ENCODE measurements at places on chromosomes 1 and 21.

DNA sequence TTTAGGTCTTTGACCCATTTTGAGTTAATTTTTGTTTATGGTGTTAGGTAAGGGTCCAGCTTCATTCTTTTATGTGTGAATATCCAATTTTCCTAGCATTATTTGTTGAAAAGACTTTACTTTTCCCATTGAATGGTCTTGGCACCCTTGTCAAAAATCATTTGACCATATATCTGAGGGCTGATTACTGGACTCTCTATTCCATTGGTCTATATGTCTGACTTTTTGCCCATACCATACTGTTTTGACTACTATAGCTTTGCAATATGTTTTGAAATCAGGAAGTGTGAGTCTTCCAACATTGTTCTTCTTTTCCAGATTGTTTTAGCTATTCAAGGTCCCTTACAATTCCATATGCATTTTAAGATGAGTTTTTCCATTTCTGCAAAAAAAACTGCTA, 11.4 kb upstream of the CCSAP start:
- H3K4me1 ChIP-seq: no peaks in the 10 kb centered on the region
- no peak overlapping the region for H3K27ac ChIP-seq
- H3K27me3 ChIP-seq: peaks cover 4% of the 10 kb centered on the region

DNA sequence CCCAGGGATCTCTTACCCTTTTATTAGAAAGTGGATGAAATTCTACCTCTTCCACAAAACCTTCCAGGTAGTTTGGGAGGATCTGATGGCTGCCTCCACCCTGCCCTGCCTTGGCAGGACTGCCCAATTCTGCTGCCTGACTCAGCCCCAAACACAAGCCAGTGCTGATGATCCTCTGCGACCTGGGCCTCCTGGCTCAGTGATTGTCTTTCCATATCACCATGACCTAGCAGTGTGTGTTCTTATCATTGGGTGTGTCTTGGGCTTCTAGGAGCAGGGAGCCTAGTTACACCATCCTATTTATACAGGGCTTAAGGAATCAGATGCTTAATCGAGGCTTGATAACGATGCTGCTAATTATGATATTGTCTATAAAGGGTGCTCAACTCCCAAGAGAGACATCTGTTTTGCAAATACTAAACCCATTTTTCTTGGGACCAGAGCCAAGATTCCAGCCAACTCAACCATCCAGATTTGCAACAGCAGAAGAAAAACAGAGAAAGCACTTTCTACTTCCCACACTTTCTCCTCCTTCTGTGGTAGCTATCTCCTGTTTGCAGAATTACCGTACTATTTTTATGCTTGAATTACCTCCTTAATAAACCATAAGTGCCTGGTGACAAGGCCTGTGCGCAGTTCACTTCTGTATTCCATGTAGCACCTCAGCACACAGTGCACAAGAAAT, 36.5 kb upstream of the KIF21B start:
- no peak for DNase-seq
- H3K4me3 ChIP-seq: no peak overlapping the region
- no peaks in the 10 kb centered on the region for H3K4me1 ChIP-seq
- no peak overlapping the region for H3K27ac ChIP-seq
- H3K36me3 ChIP-seq: no peaks in the 10 kb centered on the region
- H3K27me3 ChIP-seq: no peaks in the 10 kb centered on the region

GRCh38 chr1:184315254-184315653, 71.6 kb upstream of the C1orf21 start:
- H3K4me3 ChIP-seq: no peak overlapping the region
- no peaks in the 10 kb centered on the region for H3K27me3 ChIP-seq
- no peak overlapping the region for H3K27ac ChIP-seq
- H3K4me1 ChIP-seq: no peaks in the 10 kb centered on the region
- no peak for DNase-seq
- no peaks in the 10 kb centered on the region for H3K36me3 ChIP-seq

- no peaks in the 10 kb centered on the region for H3K27me3 ChIP-seq
- H3K36me3 ChIP-seq: no peaks in the 10 kb centered on the region
- no peak overlapping the region for H3K4me3 ChIP-seq
- H3K4me1 ChIP-seq: no peaks in the 10 kb centered on the region
- no peak overlapping the region for H3K27ac ChIP-seq
- no peak for DNase-seq
These were observed 44.8 kb downstream of the NUF2 start for GRCh38 chr1:163366555-163366954.

GRCh38 chr1:39727221-39727931, 11.3 kb upstream of the PPIE start:
- no peaks in the 10 kb centered on the region for H3K36me3 ChIP-seq
- no peak for DNase-seq
- H3K27ac ChIP-seq: no peak overlapping the region
- peaks cover 22% of the 10 kb centered on the region for H3K27me3 ChIP-seq

GRCh38 chr1:19623523-19623922, 20.6 kb upstream of the NBL1 start:
- H3K27ac ChIP-seq: no peak overlapping the region
- no peaks in the 10 kb centered on the region for H3K4me1 ChIP-seq
- no peaks in the 10 kb centered on the region for H3K27me3 ChIP-seq
- no peak for DNase-seq

DNA sequence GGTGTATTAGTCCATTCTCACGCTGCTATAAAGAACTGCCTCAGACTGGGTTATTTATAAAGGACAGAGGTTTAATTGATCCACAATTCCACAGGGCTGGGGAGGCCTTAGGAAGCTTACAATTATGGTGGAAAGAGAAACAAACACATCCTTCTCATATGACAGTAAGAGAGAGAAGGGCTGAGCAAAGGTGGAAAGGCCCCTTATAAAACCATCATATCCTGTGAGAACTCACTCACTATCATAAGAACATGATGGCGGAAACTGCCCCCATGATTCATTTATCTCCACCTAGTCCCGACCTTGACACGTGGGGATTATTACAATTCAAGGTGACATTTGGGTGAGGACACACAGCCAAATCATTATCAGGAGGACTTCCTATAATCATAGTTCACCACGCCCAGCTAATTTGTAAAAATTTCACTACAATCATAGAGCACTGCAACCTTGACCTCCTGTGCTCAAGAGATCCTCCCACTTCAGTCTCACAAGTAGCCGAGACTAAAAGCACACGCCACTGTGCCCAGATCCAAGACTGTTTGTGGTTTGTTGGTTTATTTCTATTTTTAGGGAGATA, 164.9 kb downstream of the RERE start:
- H3K4me3 ChIP-seq: no peak overlapping the region
- H3K27ac ChIP-seq: no peak overlapping the region
- no peaks in the 10 kb centered on the region for H3K36me3 ChIP-seq
- peaks cover 11% of the 10 kb centered on the region for H3K4me1 ChIP-seq
- H3K27me3 ChIP-seq: no peaks in the 10 kb centered on the region
- no peak for DNase-seq

DNA sequence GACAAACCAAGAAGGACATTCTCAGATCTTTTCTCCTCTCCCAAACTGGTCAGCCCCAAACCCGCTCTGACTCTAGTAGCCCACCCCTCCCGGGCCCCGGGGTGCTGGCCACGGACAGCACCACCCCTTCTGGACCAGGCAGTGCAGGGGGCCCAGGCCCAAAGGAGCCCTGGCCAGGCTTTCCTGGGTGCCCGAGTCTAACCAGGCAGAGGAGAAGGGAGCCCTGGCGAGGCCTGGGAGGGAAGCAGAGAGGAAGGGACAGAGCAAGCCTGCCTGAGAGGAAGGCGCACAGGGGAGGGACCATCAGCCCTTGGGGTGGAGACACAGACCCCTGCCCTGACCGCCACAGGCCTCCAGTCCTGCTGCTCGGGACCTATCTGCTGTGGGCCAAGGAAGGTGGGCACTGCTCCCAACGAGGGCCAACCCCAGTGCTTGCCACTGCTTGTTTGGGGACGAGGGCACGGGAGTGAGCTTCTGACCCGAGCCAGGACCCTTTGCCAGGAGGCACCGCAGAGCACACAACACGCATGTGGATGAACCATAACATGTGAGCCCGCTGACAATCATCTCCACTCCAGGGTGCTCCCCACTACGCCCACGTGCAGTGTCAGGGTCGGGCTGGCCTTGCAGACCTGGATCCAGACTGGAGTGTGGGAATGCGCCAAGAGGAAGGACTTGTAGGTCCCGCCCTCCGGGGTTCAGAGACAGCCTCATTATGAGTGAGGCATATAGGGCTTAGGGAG, 57.6 kb downstream of the KCNAB2 start:
- no peaks in the 10 kb centered on the region for H3K36me3 ChIP-seq
- peak; percentile 44 for DNase-seq
- no peaks in the 10 kb centered on the region for H3K4me1 ChIP-seq
- H3K4me3 ChIP-seq: no peak overlapping the region

DNA sequence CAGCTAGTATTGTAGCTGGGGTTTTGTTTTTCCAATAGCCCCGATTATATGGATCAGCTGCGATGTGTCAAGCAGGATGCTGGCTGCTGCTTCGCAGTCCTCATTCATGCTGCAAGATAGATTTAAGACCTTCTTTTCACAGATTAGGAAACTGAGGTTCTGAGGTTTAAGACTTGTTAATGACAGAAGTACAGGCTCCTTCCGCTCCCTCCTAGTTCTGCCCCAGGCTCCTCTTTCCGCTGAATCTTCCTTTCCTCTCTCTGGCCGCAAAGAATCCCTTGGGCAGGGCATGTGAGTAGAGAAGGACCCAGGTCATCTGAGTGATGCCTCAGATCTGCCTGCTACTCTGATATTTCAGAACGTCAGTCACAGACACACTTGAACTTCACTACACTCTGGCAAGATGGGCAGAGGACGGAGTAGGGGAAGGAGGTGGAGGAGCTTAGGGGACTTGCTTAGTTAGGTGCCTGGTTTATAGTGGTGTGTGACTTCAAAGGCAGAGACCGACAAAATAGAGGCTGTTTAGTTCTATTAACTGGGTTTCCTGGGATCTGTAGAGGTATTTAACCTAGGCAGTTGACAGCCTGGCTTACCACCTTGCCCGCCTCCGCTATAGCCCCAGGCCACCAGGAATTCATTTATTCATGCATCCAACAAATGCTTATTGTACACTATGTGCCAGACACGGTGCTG, 4.2 kb downstream of the IGSF21 start:
- no peak for DNase-seq
- H3K4me3 ChIP-seq: no peak overlapping the region
- no peaks in the 10 kb centered on the region for H3K4me1 ChIP-seq
